ENCODE measurements at places on chromosomes 2 and 18.

GRCh38 chr2:71925268-71926088 lies 222.2 kb downstream of the CYP26B1 start:
- no peak for DNase-seq

DNA sequence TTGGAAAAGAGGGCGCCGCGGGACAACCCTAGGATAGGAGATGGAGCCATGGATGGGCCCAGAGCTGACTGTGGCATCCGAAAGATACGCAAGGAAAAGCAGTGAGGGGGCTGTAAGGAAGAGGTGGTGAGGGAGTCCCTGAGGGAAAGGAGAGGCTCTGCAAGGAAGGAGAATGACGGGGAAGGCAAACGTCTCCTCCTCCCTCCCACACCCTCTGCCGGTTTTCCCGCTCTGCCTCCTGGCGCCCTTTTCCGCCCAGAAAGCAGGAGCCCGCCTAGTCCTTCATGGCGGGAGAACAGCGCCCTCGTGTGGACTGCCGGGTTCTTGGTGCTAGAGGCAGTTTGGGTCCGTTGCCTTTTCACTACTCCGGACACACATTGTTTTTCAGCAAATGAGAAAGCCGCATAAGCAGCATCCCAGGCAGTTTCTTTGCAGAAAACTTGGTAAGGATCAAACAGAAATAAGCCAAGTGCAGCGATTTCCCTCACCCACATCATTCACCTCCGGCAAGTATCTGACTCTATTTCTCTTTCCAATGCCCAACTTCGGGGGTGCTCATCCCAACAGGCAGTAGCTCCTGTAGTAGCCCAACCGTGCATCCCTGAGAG lies 200.4 kb downstream of the INO80D start:
- DNase-seq: peak; percentile 12

DNA sequence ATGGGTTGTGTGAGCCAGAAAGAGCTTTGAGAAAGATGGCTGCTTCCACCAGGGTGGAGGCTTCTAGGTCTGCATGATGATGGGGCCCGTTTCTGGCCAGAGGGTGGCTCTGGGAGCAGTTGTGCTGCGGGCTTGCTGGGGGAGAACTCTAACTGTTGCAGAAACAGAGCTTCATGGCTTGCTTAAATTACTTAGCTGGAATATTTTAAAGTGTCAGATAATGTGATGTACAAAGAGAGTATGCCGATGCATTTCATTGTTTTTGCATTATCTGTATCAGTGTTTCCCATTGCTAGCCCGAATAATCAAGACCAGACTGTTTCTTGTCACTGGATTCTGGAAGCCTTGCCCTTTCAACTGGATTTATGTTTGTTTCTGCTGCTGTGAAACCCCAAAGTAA lies 6.3 kb upstream of the DRC1 start:
- no peak for DNase-seq

- no peak for DNase-seq
Observed at GRCh38 chr2:156695020-156695419, 258.8 kb downstream of the GPD2 start.

DNA sequence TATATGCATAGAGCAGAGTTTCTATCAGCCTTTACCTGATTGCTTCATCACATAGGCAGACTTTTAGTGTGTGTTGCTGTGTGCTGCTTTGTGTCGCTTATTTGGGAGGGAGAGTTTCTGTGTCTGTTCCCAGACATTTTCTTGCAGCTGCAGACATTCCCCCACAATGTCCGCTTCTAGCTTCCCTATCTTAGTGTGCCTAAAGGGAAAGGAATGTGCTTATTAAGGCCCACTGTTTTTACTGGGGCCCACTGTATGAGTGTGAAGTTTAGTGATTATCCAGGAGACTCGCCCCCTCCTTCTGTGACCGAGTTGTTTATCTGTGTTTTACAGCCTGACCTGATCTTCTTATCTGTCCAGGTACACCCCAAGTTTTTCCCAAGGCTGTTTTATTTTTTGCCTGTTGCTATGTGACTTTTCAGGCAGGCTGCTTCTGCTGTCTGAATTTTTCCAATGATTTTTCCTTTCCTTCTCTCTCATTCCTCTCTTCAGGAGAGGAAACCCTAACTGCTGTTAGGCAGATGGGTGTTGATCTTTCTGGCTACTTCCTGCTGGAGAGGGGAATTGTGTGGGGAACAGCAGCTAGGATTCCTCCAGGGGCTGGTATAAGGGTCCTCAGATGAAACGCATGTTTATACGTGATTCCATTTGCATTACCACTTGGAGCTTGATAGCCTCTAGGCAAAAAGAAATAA lies 47.6 kb downstream of the STK17B start:
- DNase-seq: no peak

- DNase-seq: no peak
Observed at GRCh38 chr2:171056307-171056706, 104.4 kb downstream of the TLK1 start.

DNA sequence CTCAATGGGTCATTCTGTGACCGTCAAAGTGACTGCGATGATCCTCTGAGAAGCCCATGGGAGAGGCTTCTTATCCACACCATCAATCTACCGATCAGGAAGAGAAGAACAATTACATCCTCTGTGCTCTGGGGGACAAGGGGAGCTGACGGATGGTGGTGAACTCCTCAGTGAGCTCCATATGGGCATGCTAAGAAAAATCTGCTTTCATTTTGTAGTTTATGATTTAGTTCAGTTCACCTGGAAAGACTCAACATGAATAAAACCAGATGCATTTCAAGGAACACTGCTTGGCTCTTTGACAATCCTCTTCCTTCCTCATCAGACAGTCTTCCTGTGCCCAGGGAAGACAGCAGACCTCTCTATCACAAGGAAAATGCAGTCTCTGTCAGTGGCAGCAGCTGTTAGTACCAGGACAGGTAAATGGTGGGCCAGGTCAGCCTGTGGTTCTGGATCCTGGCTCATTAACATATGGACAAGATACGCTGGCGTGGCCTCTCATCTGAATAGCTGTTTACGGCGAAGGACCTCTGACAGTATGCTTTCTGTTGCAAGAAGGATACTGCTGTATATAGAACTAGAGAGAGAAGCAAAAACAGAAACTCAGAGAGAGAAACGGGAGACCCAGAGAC lies 176.9 kb downstream of the BCL2 start:
- no peak for DNase-seq
